ENCODE measurements at places on chromosomes 12 and 14.

DNA sequence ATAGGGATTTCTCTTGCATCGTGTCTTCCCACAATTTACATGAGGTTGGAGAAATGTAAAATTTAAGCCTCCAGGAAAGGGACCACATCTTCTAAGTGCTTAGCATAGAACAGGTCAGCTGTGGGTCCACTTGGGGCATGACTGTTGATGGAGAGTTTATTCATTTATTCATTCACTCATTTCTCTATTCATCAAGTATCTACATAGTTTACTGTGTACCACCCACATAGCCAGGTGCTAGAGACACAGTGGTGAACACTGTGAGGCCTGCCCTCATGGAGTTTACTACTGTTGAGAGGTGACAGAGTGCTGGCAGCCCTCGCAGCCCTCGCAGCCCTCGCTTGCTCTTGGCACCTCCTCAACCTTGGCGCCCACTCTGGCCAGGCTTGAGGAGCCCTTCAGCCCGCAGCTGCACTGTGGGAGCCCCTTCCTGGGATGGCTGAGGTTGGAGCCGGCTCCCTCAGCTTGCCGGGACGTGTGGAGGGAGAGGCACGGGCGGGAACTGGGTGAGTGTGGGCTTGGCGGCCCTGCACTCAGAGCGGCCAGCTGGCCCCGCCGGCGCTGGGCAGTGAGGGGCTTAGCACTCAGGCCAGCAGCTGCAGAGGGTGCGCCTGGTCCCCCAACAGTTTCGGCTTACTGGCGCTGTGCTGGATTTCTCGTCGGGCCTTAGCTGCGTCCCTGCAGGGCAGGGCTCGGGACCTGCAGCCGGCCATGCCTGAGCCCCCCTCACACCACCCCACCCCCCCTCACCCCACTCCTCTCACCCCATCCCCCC lies 1.7 kb upstream of the JPH4 start:
- no peak for DNase-seq

DNA sequence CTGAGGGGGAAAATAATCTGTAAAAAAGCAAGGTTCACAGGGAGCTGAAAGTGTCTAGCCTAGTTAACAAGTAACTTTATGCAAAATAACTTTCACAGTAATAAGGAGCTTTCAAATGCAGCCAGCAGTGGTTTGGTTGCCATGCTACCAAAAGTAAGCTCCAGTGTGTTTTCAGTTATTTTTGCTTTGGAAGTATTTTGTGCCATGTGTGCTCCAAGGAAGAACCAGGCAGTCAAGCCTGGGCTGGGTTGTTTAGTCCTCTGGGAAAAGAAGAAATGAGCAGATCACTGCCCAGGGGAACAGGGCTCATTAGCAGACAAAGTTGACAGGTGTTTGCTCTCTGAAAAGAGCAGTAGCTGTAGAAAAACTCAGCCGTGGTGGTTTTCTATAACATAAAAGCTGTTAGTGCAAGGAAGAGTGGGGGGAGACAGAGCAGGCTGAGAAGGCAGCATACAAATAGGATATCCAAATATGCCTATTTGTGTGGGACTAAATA lies 92.8 kb upstream of the TMTC2 start:
- peak; percentile 21 for DNase-seq

DNA sequence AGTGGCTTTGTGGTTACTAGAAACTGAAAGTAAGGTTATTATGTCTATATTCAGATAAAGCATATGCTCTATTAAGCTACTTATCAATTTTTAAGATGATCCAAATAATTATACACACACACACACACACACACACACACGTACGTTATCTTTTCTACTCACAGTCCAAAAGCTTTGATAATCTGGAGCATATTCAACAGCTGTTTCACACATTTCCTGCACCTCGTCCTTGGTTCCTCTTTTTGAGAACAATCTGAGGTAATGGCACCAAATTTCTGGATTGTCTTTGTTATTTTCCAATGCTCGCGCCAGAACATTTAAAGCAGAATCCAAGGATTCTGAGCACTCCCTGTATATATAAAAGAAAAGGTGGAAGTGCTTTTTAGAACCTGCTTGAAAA lies 37.5 kb downstream of the ZFC3H1 start:
- DNase-seq, result no peak

- no peak for DNase-seq
Observed at GRCh38 chr12:117139025-117139717, 40.0 kb upstream of the TESC start.

- DNase-seq, result no peak
Observed at GRCh38 chr12:117152793-117153775, 37.2 kb downstream of the FBXO21 start.

GRCh38 chr12:57111031-57111734 lies at the start of gene STAT6:
TSS of gene STAT6 (minus strand) at chr12:57111362. CDS start at chr12:57108278, 3,084 bp downstream.
- DNase-seq, result peak; percentile 72

GRCh38 chr14:68788996-68789820 lies 3.7 kb downstream of the ZFP36L1 start:
- peak; percentile 53 for DNase-seq

- peak; percentile 69 for DNase-seq
Observed at GRCh38 chr12:56078931-56079722, 838 bp upstream of the ERBB3 start.

DNA sequence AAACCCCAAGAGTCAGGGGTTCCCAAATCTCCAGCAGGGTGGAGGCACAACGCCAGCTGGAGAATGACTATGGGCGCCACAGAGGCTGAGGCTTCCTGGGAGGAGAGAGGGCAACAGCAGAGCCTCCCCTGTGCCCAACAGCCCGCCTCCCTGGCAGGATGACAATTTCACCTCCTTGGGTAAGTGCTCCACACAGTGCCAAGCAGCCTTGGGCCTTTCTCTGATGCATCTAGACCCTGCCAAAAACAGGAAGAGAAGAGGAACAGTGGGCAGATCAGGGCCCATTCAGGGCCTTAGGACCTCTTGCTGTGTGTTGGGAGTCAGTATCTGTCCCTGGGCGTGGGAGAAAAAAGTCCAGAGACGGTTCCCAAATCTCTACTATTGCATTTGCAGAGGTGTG lies 5.0 kb upstream of the OR10P1 start:
- no peak for DNase-seq

GRCh38 chr14:42470427-42470719 lies 863.7 kb downstream of the LRFN5 start:
- no peak for DNase-seq

GRCh38 chr12:110745542-110746284 lies 3.0 kb upstream of the PPP1CC start:
- no peak for DNase-seq

GRCh38 chr14:22073801-22074200 lies 400.2 kb upstream of the OR4E1 start:
- DNase-seq, result no peak

DNA sequence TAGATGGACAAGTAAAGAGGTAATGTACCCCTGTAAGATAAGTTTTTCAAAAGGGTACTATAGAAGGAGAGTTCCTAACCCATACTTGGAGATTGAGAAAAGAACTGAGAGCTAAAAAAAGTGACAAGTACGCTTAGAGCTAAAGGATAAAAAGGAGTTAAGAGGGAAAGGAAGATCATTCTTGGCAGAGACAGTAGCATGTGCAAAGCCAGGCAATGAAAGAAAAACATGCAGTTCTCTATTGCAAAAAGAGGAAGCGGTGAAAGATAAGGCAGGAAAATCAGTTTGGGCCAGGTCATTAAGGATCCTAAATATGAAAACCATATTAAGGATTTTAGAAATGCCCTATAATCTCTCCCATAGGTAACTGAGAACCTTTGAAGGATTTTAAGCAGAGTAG lies 500.4 kb upstream of the GARIN6 start:
- no peak for DNase-seq

DNA sequence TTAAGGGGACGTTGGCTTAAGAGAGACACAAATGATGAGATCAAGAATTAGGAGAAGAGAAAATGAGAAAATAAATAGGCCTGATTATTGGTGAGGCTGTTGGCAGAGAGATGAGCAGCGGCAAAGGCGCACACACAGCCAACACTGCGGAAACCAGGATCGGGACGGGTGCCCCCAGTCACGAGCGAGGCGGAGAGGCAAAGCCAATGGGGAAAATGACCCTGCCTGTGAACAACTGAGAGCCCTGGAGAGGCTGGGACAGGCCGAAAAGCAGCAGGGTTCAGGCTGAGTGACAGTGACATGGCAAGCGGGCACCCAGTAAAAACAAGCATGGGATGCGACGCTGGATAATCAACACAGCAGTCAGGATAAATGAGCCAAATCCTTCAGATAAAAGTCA lies 21.0 kb downstream of the SLC15A4 start:
- DNase-seq, result no peak

DNA sequence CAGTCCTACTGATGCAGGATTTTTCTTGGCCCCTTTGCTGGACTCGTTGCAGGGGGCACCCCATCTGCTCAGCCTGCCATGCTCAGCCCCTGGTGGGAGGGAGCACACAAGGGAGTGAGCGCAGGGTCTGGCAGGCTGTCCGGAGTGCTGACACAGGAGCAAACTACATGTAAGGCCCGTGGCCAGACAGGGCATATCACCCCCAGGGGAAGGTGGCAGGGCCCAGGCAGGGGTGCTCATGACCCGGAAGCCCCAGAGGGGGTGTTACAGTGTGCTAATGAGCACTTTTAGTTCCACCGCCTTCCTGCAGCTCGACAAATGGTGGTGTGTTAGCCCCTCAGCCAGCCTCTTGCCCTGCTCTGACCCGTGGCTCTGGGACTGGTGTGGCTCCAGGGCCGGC lies 645.6 kb upstream of the TMEM132C start:
- no peak for DNase-seq

DNA sequence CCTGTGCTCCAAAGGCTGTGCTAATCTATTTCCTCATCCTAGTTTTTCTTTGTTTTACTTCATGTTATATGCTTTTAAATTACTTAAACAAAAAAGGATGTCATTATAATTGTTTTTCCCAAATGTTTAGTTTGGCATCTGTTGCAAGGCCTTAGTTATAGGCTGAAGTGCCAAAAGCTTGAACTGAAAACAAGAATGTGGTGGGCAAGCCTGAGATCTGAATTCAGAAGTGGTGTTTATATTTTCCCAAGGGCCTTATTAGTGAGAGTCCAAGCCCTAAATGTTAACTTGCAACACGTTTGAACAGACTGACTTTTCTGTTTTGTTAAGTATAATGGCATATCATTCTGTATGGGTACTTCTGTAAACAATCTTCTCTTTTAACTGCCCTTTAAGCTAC lies 326.8 kb downstream of the CCDC91 start:
- DNase-seq, result no peak

DNA sequence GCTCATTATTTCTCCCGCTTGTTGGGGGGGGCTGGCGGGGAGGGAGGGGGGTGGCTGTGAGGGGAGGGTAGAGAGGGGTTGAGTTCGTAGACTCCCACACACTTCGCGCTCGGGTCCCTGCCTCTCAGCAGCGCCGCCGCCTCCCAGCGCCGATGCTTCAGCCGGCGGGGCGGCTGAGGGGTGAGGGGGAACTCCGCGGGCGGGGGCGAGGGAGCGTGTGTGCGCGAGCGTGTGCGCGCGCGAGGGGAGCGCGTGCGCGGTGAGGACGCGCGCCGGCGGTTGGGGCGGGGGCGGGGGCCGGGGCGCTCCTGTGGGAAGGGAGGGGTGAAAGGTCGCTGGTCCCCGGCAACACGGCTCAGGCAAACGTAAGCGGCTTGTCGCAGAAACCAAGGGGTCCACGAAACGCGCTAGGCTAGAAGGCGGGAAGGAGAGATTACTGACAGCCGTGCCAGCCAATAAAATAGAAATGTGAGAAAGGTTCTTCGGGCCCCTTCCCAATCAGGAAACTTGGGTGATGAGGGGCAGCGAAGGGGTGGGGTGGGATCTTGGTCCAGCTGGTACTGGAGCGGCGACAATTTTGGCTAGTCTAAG lies 343 bp upstream of the NOVA1 start:
- peak; percentile 78 for DNase-seq

DNA sequence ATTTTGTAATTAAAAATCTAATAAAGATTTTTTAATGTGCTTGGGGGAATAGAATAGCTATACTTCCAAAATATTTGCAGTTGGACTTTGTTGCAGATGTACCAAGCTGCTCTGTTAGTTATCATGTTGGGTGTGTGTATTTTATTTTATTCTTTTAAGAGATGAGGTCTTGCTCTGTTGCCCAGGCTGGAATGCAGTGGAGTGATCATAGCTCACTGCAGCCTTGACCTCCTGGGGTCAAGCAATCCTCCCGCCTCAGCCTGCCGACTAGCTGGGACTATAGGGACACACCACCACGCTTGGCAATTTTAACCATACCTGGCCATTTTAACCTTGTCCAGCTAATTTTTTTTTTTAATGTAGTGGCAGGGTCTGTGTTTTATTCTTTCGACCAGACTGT lies 54.7 kb upstream of the MAP1LC3B2 start:
- no peak for DNase-seq

- DNase-seq, result peak; percentile 10
Observed at GRCh38 chr12:108375986-108376663, 37.0 kb upstream of the CMKLR1 start.

DNA sequence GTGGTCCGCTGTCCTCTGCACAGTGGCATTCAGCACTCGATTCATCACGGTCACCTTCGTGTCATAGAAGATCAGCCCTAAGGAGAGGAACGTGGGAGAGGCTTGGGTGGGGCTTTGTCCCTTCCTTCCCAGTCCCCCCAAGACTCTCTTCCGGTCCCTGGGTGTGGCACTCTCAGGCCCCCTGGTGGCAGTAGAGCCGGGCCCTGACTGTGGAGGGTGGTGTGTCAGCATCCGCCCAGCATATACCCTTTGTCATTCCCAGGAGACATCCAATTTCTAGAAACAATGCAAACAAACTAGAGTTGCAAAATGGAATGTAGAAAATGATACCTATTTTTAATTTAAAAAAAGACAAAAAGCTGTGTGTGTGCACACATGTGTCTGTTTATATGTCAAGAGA lies 45.0 kb downstream of the TRAFD1 start:
- no peak for DNase-seq

DNA sequence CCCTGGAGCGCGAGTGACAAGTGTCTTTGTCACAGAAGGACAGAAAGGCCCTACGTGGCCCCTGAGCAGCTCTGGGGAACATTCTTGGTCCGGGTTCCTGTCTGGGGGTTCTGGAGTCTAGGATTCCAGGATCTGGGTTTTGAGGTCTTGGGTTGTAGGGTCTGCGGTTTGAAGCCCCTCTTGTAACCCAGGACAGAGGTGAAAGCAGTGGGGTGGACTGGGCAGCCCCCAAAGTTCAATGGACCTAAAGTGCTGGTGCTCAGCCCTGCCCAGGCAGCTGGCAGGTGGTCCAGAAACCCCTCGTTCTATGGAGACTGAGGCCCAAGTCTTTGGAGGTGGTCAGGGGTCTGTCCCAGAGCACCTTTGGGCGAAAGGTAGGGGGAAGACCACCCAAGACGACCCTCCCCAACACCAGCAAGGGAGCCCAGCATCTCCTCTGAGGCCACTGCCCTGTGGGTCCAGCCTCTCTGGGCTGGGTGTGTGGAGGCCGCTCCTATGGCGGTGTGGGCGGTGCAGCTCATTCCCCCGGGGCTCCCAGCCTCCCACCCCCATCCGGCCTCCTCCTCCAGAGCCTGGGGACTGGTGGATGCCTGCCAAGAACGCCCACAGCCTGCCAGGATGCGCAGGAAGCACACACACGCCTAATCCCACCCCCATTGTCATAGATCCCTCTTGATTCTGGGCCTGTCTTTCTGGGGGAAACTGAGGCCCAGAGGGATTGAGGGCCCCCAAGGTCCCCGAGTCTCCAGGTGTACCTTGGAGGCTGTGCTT lies 30.2 kb upstream of the ANKRD9 start:
- no peak for DNase-seq

DNA sequence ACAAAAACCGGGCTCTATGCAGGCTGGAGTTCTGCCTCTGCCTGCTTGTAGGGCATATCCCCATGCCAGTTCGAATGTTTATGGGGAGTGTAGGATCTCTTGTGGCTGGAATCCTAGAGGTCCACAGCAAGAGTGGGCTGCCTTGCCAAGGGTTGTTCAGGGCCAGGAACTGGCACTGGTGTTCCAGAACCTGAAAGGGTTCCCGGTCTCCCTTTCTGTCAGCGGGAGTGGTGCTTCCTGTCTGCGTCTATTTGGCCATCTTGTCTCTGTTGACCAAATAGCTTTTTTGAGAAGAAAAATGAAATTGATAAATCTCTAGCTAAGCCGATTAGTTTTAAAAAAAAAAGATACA lies 17.8 kb downstream of the OLR1 start:
- no peak for DNase-seq
